ENCODE measurements at places on chromosomes 5 and 9. TPM values are rescaled to one million over a fixed set of nuclear protein-coding genes. Genes with fewer than 3 reads are reported as not detected.

CAVIN4 gene
- total RNA-seq = 0.23 TPM

GRCh38 chr5:143340891-143341685, 62.4 kb downstream of the NR3C1 start:
- H3K27me3 ChIP-seq = no peaks in the 10 kb centered on the region
- no peak for DNase-seq
- H3K4me1 ChIP-seq = peaks cover 23% of the 10 kb centered on the region
- no peak overlapping the region for H3K27ac ChIP-seq

DNA sequence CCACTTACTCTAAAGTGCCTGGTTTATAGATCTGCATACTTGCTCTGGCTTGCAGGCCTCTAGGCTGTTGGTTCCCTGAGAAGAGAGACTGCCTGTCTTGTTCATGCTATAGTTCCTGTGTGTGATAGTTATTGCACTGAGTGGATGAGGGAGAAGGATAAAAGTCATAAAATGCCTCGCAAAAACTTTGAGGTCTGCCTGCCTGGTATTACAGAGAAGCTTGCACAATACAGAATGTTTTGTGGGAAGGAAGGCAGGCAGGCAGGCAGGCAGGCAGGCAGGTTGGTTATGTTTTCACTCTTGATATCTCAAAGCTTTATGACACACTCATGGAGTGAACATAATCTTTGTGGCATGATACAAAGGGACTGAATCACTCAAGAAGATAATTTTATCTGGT, 287.1 kb downstream of the SLIT3 start:
- peaks cover 16% of the 10 kb centered on the region for H3K27me3 ChIP-seq
- no peaks in the 10 kb centered on the region for H3K4me1 ChIP-seq
- no peak overlapping the region for H3K4me3 ChIP-seq
- no peak for DNase-seq

DNA sequence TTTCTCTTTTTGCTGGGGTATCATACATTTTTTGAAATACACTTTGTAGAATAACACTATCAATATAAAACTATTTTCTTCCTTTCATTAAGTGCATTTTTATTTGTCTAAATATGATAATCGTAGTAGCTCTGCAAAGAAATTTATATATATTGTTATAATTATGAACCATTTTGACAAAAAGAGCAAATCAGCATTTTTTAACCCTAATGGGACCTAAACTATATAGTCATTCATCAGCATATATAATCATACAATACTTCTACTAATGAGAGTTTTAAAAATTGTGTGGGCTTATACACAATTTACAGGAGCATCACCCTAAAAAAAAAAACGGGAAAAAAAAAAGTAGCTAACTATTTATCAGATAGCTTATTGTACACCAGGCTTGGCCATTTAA, 329.7 kb upstream of the TYRP1 start:
- H3K4me3 ChIP-seq = no peak overlapping the region
- H3K36me3 ChIP-seq = no peaks in the 10 kb centered on the region
- no peak for DNase-seq

- no peaks in the 10 kb centered on the region for H3K4me1 ChIP-seq
- no peaks in the 10 kb centered on the region for H3K36me3 ChIP-seq
- H3K4me3 ChIP-seq = no peak overlapping the region
Observed at GRCh38 chr9:108543251-108543778, 312.5 kb downstream of the ACTL7B start.

DNA sequence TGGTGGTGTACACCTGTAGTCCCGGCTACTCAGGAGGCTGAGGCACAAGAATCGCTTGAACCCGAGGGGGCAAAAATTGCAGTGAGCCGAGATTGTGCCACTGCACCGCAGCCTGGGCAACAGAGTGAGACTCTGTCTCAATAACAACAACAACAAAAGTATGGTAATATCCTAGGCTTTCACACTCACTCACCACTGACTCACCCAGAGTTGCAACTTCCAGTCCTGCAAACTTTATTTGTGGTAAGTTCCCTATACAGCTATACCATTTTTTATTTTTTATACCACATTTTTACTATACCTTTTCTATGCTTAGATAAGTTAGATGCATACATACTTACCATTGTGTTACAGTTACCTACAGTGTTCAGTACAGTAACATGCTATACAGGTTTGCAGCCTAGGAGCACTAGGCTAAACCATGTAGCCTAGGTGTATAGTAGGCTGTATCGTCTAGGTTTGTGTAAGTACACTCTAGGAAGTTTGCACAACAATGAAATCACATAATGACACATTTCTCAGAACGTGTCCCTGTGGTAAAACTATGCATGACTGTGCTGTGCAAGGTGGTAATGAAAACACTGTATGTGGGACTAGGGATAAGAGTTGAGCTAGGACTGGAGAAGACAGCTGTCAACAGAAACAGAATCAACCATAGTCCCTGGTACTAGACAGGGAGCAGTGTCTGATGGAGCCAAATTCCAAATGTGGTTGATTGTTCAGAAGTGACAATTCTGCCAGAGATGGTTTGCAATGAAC, 109.5 kb upstream of the RAD23B start:
- no peak for DNase-seq
- H3K4me3 ChIP-seq = no peak overlapping the region
- peak overlapping the region; percentile 51 for H3K27ac ChIP-seq
- peaks cover 6% of the 10 kb centered on the region for H3K27me3 ChIP-seq

- peaks cover 60% of the 10 kb centered on the region for H3K4me1 ChIP-seq
- H3K27me3 ChIP-seq = no peaks in the 10 kb centered on the region
- peak overlapping the region; percentile 93 for H3K27ac ChIP-seq
- no peak for DNase-seq
Observed at GRCh38 chr5:59021286-59021673, 438.4 kb downstream of the RAB3C start.

GRCh38 chr9:101977614-101978210, 239.3 kb upstream of the GRIN3A start:
- DNase-seq = no peak
- H3K4me3 ChIP-seq = no peak overlapping the region
- H3K4me1 ChIP-seq = no peaks in the 10 kb centered on the region
- no peaks in the 10 kb centered on the region for H3K36me3 ChIP-seq
- no peaks in the 10 kb centered on the region for H3K27me3 ChIP-seq
- no peak overlapping the region for H3K27ac ChIP-seq

DNA sequence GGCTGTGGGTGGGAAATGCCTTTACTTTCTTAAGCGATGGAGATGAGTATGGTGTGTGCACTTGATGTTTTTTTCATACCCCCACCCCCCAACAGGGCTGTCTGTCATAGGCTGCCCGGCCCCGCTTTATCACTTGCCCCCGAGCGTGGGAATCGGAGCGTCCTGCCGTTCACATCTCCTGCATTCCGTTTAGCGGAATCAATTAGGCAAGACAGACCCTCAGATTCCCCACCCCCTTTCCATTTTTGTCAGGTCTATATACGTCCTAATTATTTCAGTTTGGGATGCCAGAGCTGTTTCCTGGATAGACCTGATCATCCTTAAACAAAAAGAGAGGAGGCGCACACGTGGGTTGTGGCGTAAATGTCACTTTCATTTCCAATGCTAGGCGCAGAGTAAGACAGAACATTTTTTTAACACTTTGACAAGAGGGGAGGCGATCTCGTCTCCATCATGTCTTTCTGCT, 217.2 kb downstream of the MEF2C start:
- DNase-seq = no peak
- H3K27me3 ChIP-seq = peaks cover 83% of the 10 kb centered on the region
- peaks cover 34% of the 10 kb centered on the region for H3K4me1 ChIP-seq
- peak overlapping the region; percentile 57 for H3K4me3 ChIP-seq

DNA sequence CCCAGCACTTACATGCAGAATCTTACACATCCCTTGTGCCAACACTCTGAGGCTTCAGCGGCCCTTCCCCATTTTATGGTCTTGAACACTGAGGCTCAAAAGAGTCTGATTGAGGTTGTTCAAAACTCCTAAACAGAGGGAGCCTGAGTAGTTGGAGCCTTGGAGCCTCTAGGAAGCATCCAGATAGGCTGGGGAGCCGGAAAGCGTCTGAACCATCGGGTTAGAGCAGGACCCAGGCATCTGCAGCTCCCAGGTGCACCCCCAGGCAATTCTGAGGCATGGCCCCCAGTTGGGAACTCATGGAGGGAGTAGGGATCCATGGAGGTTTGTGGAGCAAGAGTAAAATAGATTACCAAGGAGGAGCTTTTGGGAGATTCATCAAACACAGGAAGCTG, 3.8 kb downstream of the OLFML2A start:
- DNase-seq = no peak
- no peak overlapping the region for H3K27ac ChIP-seq
- peaks cover 6% of the 10 kb centered on the region for H3K4me1 ChIP-seq
- no peak overlapping the region for H3K4me3 ChIP-seq

GRCh38 chr9:132048201-132048600, 31.5 kb downstream of the MED27 start:
- H3K4me1 ChIP-seq = no peaks in the 10 kb centered on the region
- H3K36me3 ChIP-seq = no peaks in the 10 kb centered on the region
- no peaks in the 10 kb centered on the region for H3K27me3 ChIP-seq
- DNase-seq = no peak
- H3K4me3 ChIP-seq = no peak overlapping the region

DNA sequence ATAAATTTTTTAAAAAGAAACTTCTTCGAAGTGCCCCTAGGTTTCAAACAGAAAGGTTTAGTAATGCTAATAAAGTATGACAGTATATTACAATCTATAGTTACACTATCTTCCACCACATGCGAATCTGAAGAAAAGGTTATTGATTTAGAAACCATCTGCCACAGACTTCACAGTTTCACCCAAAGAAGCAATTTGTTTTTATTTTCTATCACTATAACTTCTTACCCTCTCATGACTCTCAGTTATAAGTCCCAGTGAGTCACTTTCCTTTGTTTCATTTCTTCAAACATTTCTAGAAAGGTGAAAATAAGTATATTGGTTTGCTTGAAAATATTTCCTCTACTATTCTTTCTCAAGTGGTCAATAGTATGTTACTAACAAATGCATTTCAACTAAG, 93.6 kb downstream of the MCTP1 start:
- DNase-seq = no peak
- peaks cover 3% of the 10 kb centered on the region for H3K4me1 ChIP-seq
- H3K27me3 ChIP-seq = peaks cover 4% of the 10 kb centered on the region
- no peak overlapping the region for H3K4me3 ChIP-seq
- H3K36me3 ChIP-seq = no peaks in the 10 kb centered on the region

- DNase-seq = no peak
- H3K4me3 ChIP-seq = no peak overlapping the region
- H3K4me1 ChIP-seq = peaks cover 8% of the 10 kb centered on the region
- H3K27me3 ChIP-seq = no peaks in the 10 kb centered on the region
- H3K36me3 ChIP-seq = no peaks in the 10 kb centered on the region
- H3K27ac ChIP-seq = no peak overlapping the region
Observed at GRCh38 chr5:151720215-151720614, 33.5 kb upstream of the SPARC start.

GRCh38 chr5:141957367-141957996, 520 bp downstream of the PCDH12 start:
- peak overlapping the region; percentile 90 for H3K27ac ChIP-seq
- no peaks in the 10 kb centered on the region for H3K36me3 ChIP-seq
- H3K4me3 ChIP-seq = no peak overlapping the region
- no peaks in the 10 kb centered on the region for H3K27me3 ChIP-seq
- peaks cover 37% of the 10 kb centered on the region for H3K4me1 ChIP-seq
- DNase-seq = no peak

DNA sequence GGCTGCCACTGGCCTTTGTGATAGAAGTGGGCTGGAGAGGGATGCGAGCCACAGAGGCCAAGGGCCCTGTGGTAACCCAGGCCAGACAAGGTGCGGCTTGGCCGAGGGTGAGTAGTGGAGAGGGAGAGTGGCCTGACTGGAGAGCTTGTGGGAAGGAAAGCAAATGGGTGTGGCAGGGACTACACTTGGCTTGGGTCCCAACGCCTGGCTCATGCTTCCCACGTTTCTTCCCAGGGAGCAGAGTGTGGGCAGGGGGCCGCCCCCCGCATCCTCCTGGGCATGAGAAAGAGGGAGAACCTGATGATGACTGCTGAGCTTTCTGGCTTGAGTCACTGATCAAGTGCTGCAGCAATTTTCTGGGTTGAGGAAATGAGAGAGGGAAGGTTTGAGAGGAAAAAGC, 95.7 kb downstream of the ANKH start:
- H3K4me1 ChIP-seq = peaks cover 12% of the 10 kb centered on the region
- peaks cover 13% of the 10 kb centered on the region for H3K36me3 ChIP-seq
- H3K4me3 ChIP-seq = no peak overlapping the region

DNA sequence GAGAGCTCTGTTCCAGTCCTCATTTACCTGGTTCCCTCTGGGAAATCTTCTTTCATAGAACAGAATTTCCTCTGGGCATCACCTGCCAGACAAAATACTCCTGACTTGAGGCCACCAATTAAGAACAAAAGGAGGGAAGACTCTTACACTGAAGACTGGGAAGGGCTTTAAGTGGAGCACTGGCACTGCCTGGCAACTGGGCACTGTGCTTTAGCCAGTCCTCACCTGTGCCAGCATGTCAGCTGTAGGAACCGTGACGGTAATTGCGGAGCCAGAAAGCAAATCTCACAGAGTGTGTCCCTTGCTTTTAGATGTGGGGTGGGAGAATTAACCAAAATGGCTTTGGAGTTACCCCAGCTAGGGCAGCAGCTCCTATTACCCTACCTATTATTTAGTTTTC, 40.6 kb downstream of the FAM219A start:
- H3K36me3 ChIP-seq = no peaks in the 10 kb centered on the region
- no peaks in the 10 kb centered on the region for H3K4me1 ChIP-seq
- DNase-seq = no peak
- no peak overlapping the region for H3K4me3 ChIP-seq
- no peak overlapping the region for H3K27ac ChIP-seq

- DNase-seq = no peak
- H3K27me3 ChIP-seq = peaks cover 17% of the 10 kb centered on the region
- H3K4me3 ChIP-seq = no peak overlapping the region
- H3K4me1 ChIP-seq = no peaks in the 10 kb centered on the region
- no peak overlapping the region for H3K27ac ChIP-seq
Observed at GRCh38 chr5:38190111-38190510, 68.2 kb upstream of the EGFLAM start.

Data from activated T-helper 2 cell treated with anti-CD3 and anti-CD28 coated beads, Interferon-gamma antibody, Interleukin-2, Interleukin-4, amounts not matched to agents 10 μg/mL and 5 μg/mL and 100 μg/mL, durations not matched to agents 14 hours and 24 hours and 36 hours (primary cell).